ENCODE measurements at places on chromosomes 7 and 10.

DNA sequence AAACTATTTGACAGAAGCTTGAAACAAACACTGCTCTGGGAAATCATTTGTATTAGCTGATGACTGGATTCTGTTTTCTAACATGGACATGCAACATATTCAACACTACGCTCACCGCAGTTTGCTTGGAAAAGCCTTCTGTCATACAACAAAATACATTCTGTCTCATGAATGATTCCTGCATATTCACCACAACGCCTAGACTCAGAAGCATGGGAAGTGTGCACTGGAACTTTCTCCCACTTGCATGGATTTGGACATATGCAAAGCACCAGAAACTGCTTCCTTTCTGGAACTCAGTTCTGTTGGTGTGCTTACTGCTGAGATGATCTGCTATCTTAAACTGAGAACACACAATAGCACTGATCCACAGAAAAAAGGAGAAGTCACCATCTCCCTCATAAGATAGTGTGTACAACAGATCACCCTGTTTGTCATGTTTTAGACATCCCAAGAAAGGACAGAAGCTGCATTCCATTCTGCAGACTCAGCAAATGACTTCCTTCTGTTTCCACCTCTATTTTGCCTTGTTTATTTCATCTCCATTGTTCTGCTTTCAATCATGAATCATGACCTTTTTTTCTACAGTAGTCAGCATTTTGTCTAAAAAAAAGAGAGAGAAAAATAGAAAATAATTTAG is 115.8 kb downstream of the HTR7 start:
- no peak for DNase-seq

- no peak for DNase-seq
These were observed 3.5 kb downstream of the CCDC201 start for GRCh38 chr7:45869426-45869825.

- no peak for DNase-seq
These were observed 261.4 kb downstream of the ZMYND11 start for GRCh38 chr10:396535-397220.

- DNase-seq, result no peak
These were observed 299.9 kb upstream of the LRRN3 start for GRCh38 chr7:110790992-110791391.

DNA sequence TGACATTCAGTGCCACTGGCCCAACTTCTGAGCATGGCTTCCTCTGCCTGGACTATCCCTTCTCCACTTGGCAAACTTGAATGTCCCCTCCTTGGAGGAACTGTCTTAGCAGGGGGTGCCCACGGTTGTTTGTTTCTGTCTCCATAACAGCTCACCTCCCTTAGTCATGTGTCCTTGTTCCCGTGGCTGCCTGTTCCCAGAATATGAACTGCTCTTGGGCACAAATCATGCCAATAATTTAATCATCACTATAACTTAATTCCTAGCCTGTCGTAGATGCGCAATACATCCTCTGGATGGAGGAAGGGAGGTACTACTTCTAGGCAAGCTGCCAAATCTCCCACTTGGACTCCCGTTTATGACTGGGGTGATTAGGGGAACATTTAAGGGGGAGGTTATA is 173.1 kb downstream of the MYOF start:
- DNase-seq, result no peak

GRCh38 chr7:43431020-43431595 is 151.8 kb upstream of the STK17A start:
- no peak for DNase-seq

DNA sequence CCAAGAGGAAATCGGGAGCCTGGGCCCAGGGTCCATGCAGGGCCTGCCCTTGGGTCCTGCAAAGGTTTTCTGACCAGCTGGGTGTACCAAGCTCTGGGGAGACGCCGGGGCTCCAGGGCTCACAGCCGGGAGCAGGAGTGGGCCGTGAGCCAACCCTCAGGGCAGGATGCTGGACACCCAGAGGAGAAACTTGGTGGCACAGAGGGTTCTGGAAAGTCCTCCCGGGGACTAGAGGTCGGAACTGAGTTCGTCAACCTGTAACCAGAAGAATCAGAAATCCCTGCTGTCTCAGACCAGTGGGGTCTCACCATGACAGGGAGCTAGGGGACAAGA is 29.2 kb upstream of the PPP2R2D start:
- DNase-seq, result no peak

GRCh38 chr7:141356161-141356560 is 195.0 kb upstream of the AGK start:
- DNase-seq, result no peak
